Activated effector memory CD4-positive, alpha-beta T cell treated with Interleukin-2 at 50 U/mL for 16 hours (primary cell): ENCODE measurements at places on chromosomes 4 and X.

DNA sequence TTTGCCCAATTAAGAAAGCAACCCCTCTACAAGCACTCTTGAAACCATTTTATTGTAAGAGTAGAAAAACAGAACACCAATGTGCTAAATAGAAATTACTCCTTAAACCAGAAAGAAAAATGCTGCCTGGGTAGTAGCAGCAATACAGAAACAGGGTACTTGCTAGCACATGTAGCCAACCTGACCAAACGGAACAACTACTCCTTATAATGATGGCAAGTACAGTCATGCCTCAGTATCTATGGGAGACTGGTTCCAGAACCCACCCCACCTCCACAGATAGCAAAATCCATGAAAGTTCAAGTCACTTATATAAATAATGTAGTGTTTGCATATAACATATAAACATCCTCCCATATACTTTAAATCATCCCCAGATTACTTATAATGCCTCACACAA is 168.8 kb downstream of the ATRX start:
- no peak for DNase-seq

DNA sequence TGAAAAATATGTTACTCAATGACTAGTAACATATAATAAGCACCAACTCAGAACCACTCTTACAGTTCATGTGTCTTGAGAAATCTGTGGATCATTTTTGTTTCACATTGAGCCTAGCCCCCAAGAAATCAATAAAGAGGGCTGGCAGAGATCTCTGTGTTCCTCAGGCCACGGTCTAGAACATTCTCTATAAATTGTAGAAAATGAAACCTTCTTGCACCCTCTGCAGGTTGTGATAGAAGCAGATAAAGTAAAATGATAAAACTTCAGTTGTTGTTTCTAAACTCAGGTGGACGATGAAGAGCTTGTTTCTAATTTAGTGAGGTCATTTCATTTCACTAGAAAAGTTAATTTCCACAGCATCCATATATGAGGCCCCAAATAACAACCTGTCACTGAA is 182.7 kb downstream of the KIT start:
- DNase-seq = no peak

DNA sequence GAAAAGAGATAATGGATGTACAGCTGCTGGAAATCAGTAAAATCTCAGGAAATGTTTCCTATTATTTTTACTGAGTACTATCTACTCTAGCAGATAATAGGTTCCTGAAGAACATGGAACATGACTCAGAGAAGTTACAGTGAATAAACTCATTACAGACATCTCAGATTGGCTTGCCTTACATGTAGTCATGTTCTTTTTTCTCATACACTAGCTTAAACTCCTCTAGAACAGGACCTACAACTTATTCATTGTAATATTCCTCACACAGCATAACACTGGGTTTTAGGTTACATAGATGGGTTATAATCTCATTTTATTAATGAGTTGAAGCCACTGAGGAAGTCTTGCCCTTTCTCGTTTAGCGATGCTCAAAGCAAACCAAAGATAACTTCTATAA is 86.9 kb upstream of the BMP2K start:
- DNase-seq = no peak

DNA sequence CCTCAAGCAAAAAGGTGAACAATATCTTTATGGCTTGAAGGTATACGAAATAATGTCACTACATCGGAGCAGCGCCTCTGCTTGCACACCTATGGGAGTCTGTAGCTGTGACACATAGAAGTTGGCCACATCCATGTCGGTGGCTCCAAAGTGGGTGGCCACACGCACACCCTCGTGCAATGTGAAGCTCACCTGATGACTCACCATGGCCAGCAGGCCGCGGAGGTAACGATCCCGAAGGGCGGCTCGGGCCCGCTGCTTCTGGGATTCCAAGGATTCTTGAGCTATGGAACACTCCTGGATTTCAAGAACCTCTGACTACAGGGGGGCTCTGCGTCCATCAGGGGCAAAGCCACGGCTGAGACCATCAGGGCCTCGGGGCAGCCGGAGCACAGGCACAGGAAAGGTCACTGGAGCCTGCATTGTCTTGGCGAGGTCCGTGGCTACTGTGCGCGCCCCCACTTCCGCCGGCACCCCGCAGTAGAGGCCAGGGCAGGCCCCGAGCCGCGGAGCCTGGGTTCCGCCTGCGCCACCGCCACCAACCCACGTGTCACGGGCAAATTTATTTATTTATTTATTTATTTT is 25.2 kb downstream of the NYX start:
- no peak for DNase-seq

- no peak for DNase-seq
These were observed 38.9 kb downstream of the TLR10 start for GRCh38 chr4:38743866-38744265.

GRCh38 chr4:123986268-123986798 is 589.7 kb downstream of the SPRY1 start:
- no peak for DNase-seq

GRCh38 chr4:37634180-37634579 is 52.0 kb downstream of the RELL1 start:
- DNase-seq = no peak
